ENCODE measurements at places on chromosomes 6 and 20.

GRCh38 chr6:44054721-44055559 lies 72.3 kb downstream of the MRPL14 start:
- no peak for DNase-seq

GRCh38 chr6:97177905-97178304 lies 105.1 kb downstream of the MMS22L start:
- no peak for DNase-seq

- no peak for DNase-seq
Observed at GRCh38 chr6:6997263-6998193, 110.2 kb upstream of the RREB1 start.

DNA sequence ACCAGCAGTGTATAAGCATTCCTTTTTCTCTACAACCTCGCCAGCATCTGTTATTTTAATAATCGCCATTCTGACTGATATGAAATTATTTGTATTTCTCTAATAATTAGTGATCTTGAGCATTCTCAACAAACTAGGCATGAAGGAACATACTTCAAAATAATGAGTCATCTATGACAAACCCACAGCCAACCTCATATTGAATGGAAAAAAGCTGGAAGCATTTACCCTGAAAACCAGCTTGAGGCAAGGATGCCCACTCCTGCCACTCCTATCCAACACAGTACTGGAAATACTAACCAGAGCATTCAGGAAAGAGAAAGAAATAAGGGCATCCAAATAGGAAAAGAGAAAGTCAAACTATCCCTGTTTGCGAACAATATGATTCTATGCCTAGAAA lies 390.6 kb upstream of the ID4 start:
- no peak for DNase-seq

GRCh38 chr6:117481926-117482239 lies 591 bp upstream of the DCBLD1 start:
- no peak for DNase-seq

DNA sequence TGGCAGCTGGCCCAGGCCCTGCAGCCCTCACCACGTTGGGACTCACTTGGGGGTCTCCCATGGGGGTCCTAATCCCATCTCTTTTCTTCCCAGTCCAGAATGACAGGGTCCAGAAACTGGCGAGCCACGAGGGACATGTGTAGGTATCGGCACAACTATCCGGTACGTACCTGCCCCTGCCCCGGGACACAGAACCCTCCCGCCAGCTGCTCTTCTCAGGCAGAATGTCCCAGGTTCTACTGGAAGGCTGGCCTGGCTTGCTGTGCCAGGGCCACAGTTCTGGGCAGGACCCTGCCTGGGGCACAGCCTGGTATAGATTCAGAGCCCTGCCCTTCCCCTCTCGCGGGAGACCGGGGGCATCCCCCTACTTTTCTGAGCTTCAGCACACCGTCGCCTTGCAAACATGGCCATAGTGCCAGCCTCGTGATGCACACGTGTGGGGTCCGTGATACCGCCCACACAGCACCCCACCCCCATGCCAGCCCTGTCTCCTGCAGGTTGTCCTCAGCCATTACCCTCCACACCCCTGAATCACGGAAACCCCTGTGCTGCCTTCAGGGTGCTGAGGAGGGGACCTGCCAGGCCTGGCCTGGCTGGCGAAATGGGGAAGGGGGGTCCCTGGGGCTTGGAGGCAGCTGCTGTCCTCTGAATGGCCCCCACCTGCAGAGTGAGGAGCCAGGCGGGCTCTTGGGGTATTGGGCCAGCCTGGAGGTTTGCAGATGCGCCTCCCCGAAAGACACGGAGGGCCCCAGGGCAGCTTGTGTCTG lies 3.0 kb downstream of the OGFR start:
- no peak for DNase-seq

DNA sequence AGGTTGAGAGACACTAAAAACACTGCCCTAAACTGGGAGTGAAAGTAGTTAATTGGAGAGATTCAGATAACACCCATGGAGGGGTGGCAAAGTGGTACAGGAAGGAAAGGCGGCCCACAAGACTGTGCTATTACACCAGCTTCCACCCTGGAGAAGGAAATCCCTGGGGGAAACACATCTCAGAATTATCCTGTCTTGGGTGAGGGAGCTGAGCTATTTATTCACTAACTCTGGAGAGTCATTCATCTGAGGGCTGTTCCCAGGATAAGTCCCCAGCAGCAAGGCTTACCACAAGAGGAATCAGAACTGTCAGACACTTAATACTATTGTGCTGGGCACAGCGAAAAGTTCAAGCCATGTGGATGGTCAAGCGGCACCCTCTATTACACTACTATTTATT lies 9.9 kb downstream of the TBCC start:
- no peak for DNase-seq

DNA sequence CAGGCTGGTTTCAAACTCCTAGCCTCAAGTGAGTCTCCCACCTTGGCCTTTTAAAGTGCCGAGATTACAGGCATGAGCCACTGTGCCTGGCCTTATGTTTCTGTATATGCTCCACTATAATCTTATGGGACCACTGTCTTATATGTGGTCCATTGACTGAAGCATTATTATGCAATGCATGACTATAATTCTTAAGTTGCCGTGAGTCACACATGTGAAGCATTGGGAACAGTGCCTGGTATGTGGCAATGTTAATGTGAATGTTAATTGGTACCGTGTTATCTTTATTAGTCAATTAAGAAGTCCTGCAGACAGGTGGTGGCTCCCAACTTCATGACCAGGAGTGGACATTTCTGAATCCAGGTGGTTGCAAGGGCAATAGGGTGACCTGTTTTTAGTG lies 14.7 kb upstream of the ASXL1 start:
- no peak for DNase-seq

DNA sequence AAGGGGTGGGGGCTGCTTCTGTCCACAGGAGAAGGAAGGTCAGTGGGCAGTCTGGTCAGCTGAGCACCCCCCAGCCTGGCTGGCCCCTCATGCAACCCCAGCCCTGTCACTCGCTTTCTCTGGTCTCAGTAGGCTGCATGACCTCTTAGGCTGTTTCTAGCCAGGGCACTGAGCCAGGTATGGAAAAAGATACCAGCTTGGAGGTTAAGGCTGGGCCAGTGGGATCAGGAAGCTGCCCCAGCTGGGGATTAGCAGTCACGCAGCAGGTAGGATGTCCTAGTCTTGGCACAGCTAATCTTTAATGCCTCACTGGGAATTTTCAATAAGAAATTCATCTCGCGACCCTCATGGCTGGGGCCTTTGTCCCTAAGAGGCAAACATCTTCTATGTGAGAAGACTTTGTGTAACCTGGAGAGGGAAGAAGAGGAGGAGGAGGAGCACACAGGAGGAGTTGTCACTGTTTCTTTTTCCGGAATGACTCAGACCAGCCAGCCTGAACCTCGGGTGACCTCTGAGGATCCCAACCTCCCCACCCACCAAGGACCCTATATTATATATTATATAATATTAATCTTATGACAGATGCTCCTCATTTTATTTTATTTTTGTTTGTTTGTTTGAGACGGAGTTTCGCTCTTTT lies 2.4 kb upstream of the BPIFA2 start:
- no peak for DNase-seq

- no peak for DNase-seq
Observed at GRCh38 chr6:102981490-102982015, 1588.0 kb downstream of the GRIK2 start.

- DNase-seq: no peak
Observed at GRCh38 chr20:39880890-39881289, 808.1 kb downstream of the MAFB start.

DNA sequence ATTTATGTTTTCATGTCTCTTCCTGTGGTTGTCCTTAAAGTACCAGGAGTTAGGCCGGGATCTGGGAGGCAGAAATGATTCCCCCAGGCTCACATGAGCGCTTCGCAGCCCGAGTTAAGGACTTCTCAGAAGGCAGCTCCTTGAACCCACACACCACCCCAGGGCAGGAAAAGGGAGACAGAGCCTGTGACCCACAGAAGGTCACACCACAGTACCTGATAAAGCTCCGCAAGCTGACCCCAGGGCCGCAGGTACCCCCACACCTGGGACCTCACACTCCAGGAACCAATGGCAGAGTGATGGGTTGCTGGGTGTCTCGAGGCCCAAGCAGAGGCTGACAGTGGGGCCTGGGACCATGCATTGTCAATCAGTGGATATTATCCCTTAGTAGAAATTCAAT lies 207.6 kb downstream of the CDH4 start:
- DNase-seq: no peak

DNA sequence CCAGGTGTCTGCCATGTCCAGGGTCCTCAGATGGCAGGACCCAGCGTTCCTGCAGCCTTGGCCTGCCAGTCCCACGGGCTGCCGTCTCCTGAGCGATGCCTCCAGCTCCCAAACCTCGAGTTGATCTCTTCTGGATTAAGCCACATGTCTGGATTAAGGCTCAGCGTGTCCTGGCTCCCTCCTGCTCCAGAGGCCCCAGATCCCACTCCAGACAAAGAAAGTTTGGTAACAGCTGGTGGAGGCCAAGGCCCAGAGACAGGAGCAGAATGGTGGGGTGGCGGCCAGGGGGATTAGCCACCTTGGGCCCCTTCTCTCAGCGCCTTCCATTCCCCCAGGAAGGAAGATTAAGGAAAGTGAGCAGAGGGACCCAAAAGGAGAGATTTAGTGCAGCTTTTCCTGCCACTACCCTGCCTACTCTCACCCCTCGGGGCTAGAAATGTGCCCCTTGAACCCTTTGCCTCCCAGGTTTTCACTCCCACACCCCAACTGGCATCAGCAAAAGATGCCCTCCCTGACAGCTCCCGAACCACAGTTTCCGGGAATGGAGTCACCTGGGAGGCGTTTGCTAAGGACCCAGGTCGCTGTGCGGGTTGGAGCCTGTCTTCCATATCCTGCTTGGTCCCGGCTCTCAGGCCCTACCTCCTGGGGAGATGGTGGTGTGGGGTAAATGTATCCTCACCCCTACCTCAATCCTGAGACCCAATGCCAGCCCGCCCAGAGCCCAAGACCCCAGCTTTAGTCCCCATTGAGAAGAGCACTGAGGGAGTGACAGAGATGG lies 6.9 kb downstream of the SPDEF start:
- DNase-seq: no peak

DNA sequence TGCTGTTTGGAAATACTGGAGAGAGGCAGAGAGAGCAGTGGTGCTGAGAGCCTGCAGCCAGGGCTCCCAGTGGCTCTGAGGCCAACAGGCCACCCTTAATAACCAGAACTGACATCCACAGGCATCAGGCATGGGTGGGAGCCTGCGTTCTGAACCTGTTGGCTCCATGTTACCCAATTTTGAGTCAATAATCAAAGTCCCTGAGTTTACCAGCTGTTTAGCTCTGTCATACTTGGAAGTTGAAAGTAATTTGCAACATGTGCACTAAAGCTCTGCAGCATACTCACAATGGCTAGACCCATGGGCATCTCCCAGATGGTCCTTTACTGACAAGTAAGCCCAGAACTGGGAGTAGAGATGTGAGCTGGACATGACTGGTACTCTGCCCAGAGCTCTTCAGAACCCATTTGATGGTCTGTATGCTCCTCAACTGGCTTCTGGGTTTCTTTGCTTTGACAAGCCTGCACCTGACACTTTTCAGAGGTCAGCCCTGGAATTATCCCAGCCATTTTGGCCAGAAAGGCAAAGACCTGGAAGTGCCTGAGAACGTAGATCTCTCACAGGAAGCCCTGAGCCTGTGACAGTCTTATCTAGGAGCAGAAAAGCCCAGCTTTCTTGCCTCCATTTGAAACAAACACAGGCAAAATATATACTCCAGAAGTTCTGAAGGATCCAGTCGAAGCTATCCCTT lies 122.4 kb upstream of the CITED2 start:
- no peak for DNase-seq

DNA sequence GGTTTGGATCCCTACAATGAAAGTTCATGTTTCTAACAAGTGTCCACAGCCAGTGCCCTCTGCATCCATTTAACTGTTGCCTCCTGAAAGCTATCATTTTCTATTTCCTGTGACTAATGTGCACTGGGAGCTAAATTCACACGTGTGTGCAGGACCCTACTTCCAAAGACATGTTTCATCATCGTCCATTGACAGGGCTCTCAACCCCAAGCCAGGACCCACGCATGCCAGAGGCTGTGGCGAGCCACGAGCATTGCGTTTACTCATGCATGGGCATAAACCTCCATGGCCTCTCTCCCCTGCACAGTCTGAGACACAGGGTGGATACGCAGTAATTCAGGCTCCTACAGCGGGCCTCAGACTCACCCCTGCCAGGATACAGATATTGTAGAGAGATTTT lies 153.2 kb downstream of the MAFB start:
- no peak for DNase-seq

DNA sequence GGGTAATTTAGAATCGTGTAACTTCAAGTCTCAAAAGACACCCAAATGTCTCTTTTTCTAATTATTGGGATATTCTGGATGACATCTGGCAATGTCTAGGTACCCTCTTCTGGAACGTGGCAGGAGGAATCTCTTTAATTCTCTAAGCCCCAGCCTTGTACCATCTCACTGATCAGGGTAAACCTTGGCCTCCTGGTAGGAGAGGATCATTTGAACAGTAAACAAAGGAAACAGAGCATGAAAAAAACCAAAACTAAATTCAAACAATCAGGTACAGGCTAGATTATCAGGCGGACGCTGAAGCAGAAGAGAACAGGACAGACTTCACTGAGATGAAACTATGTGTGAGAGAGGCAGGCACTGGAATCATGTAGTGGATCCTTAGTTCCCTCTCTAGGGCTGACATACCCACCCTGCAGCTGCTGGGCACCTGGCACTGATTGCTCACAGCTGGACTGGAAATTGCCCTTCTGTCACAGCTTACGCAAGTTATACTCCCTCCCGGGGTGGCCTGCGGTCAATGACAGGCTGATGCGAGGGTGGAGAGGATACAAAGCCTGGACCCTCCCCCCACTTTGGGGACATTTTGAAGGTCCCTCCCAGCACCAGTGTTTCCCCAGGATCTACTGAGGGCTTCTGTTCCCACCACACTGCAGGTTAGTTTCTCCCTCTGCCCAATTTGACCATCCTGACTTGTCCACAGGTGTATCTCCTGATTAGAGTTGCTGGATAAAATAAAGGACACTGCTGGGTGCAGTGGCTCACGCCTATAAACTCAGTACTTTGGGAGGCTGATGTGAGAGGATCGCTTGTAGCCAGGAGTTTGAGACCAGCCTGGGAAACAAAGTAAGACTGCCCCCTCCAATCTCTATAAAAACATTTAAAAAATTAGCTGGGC lies 20.6 kb upstream of the ZBTB24 start:
- no peak for DNase-seq

DNA sequence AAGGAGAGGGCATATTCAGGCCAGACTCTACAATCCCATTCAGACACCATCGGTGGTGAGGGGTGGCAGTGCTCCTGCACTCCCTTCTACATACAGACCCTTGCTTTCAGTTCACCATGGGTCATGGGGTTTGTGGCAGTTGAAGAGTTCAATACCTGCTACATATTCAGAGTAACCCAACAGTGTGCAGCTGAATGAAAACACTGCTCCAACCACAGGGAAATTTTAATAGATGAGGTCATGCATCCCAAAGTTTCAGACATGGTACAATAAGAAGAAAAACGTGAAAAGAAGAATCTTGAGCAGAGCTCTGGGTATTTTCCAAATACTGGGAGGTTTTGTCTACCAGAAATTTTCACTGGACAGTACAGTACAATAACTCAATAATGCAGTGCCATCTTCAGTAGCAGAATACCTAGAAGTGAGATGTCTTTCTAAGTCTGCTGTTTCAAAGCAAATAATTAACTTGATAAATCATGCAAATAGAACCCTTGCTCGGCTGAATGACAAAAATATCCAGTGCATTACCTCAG lies 162.1 kb downstream of the PTPRK start:
- DNase-seq: no peak

GRCh38 chr6:111813237-111813636 lies 60.0 kb downstream of the FYN start:
- DNase-seq: no peak
